ENCODE measurements at places on chromosomes 1 and 21. TPM values are rescaled to one million over a fixed set of nuclear protein-coding genes. Genes with fewer than 3 reads are reported as not detected.

GRCh38 chr1:207172885-207173284, 68.9 kb downstream of the C4BPA start:
- H3K27me3 ChIP-seq, result no peaks in the 10 kb centered on the region
- no peak overlapping the region for H3K27ac ChIP-seq
- DNase-seq, result no peak
- no peak overlapping the region for H3K4me3 ChIP-seq
- H3K4me1 ChIP-seq, result 0 out of 2 replicates have a peak, but pooled peaks cover 9% of the 10 kb centered on the region

GRCh38 chr1:200901796-200902444, 7.2 kb downstream of the INAVA start:
- H3K4me1 ChIP-seq, result peaks cover 25% of the 10 kb centered on the region
- no peaks in the 10 kb centered on the region for H3K27me3 ChIP-seq
- no peak overlapping the region for H3K27ac ChIP-seq

GRCh38 chr1:244191581-244191980, 140.5 kb downstream of the ZBTB18 start:
- no peaks in the 10 kb centered on the region for H3K4me1 ChIP-seq
- no peak overlapping the region for H3K4me3 ChIP-seq
- H3K27me3 ChIP-seq, result no peaks in the 10 kb centered on the region
- no peaks in the 10 kb centered on the region for H3K36me3 ChIP-seq
- no peak overlapping the region for H3K27ac ChIP-seq

DNA sequence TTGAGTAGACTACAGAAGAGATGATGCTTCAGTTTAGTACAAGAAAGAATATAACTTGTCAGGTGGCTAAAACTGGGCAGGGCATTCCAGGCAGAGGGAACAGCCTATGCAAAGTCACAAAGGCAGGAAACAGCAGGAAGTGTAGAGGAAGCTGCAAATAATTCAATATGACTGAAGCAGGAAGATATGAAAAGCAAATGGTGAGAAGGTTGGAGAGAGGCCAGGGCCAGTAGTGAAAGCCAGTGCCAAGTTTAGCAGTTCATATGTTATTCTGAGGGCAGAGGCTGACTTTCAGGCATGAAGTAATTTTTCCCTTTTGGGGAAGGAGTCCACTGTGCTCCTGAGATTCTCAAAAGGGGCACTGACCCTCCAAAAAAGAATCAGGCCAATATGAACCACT, 8.0 kb upstream of the YBX1 start:
- no peak for DNase-seq
- H3K4me1 ChIP-seq, result no peaks in the 10 kb centered on the region
- no peak overlapping the region for H3K27ac ChIP-seq
- H3K27me3 ChIP-seq, result no peaks in the 10 kb centered on the region

DNA sequence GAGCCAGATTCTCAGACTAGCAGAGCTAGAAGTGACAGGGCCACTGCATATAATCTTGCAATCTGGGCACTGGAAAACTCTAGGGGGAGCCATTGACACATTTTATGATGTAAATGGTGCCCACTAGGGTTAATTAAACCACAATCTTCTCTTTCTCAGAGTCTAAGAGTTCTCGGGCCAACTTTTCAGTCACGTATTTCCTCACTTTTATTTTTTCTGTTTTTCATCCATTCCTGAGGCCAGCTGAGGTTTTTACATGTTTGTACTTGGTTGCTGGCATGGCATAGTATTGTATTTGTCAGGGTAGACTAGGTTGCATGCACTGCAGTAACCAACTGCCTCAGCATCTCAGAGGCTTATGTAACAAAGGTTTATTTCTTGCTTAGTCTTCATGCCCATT, 138.2 kb downstream of the ZNF326 start:
- H3K27ac ChIP-seq, result no peak overlapping the region
- H3K27me3 ChIP-seq, result no peaks in the 10 kb centered on the region
- H3K4me1 ChIP-seq, result no peaks in the 10 kb centered on the region
- DNase-seq, result no peak

DNA sequence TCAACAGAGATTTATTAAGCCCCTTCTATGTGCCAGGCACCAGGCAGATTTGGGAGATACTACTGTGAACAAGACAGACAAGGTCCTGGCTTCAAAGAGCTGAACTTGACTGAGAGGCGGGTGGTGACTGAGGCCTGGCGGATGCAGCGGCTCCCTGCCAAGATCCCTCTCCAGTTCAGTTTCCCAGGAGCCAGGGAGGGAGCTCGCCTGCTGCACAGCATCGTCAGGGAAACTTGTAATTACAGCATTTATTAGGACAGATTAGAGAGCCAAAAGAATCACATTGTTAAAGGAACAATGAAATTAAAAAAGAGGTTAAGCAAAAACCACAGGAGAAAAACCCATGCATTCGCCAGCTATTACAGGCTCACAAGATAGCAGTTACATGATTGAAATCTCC, 55.3 kb downstream of the ETS2 start:
- no peaks in the 10 kb centered on the region for H3K4me1 ChIP-seq
- H3K4me3 ChIP-seq, result no peak overlapping the region
- no peak overlapping the region for H3K27ac ChIP-seq
- H3K36me3 ChIP-seq, result no peaks in the 10 kb centered on the region
- DNase-seq, result no peak

FBXO44 gene
- 32.4 TPM for total RNA-seq
